ENCODE measurements at places on chromosomes 13 and 19.

- no peak for DNase-seq
Measured at GRCh38 chr19:40091205-40092129, 724 bp upstream of the ZNF780A start.

DNA sequence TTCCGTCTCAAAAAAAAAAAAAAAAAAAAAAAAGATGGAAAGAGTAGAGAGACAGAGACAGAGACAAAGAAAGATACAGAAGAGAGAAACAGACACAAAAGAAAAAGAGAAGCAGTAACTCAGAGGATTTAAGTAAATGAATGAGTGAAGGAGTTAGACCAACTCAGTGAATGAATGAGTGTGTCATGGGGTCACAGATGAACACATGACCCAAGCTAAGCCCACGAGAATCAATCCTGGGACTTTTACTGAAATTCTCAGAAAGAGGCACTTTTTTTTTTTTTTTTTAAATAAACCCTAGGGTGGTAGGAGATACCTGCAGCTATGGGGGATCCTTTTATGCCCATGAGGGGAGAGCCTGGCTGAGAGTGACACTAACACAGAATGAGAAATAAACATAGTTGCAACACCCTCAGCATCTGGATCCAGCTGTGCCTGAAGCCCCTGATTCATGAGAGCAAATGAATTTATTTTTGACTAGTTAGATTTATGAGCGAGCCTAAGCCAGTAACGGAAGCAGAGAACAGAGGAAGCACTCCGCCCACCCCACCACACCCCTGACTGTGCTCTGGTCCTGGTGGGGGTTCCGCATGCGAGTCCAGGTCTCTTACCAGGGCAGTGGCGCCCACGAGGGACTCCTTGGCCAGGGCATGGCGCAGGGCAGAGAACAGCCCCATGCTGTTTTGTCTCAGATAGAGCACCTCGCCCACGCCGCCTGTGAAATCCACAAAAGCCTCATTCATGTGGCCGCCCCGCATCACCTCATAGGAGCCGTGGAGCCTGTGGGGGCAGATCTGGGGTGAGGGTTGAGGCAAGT lies 4.6 kb downstream of the CAPN12 start:
- DNase-seq: no peak

GRCh38 chr13:113981194-113981605 lies 7.3 kb upstream of the C13orf46 start:
- DNase-seq: no peak

- DNase-seq: no peak
Measured at GRCh38 chr19:4587527-4587926, 28.0 kb upstream of the SEMA6B start.

DNA sequence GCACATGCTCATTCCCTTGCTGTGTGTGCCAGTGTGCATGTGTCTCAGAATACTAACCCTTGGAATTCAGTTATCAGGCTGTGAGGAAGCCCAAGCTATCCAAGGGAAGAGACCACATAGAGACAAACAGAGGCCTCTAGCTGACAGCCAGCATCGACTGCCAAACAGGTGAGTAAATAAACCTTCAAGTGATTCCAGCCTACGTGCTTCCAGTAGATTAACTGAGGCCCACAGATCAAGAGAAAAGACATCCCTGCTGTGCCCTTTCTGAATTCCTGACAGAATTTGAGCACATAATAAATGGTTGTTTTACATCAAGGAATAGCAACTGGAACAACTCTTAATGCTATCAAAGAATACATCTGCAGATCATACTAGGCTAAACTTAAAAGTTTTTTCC lies 17.5 kb downstream of the ZC3H13 start:
- no peak for DNase-seq

DNA sequence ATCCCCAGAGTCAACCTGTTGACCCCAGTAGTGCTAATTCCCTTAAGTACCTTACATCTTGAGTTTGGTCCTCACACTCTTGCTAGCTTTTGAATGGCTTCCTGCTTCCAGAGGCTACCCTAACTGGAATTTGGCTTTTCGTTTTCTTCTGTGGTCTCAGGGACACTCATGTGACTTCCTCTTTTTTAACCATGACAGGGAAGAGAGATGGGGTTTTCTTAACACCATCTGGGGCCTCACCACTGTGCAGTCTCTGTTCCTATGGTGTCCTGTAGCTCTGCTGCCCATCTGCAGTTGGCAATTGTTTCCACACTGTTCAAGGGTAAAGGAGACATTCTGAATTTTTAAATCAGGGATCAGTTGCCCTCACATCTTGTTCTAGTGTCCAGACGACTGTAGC lies 66.7 kb downstream of the SLC10A2 start:
- no peak for DNase-seq

GRCh38 chr19:4066682-4067395 lies at the start of gene ZBTB7A:
ZBTB7A (minus strand) TSS chr19:4066899; CDS start chr19:4055232, 11,667 bp downstream.
- DNase-seq: peak; percentile 80

GRCh38 chr13:111577956-111578605 lies 257.6 kb downstream of the TEX29 start:
- DNase-seq: no peak

GRCh38 chr13:60838581-60838980 lies 441.6 kb downstream of the TDRD3 start:
- no peak for DNase-seq

- DNase-seq: no peak
Measured at GRCh38 chr13:32947411-32948276, 68.6 kb upstream of the KL start.

- DNase-seq: no peak
Measured at GRCh38 chr19:5455367-5456129, at the start of gene ZNRF4. ZNRF4 (plus strand) TSS chr19:5455417; CDS start chr19:5455492, 75 bp downstream.

DNA sequence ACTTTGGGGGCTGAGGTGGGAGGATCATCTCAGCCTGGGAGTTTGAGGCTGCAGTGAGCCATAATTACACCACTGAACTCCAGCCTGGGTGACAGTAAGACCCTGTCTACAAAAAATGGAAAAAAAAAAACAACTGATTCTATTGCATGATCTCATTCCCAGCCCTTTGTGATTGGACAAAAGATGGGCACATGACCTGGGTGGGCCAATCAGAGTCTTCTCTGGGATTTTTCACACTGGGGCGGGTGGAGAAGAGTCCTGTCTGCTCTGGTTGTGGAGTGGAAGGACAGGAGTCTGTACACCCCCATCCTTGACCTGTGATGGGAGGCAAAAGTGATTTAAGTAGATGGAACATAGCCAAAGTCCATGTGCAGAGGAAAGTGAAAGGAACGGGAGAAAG lies 170.5 kb downstream of the UQCRFS1 start:
- no peak for DNase-seq

DNA sequence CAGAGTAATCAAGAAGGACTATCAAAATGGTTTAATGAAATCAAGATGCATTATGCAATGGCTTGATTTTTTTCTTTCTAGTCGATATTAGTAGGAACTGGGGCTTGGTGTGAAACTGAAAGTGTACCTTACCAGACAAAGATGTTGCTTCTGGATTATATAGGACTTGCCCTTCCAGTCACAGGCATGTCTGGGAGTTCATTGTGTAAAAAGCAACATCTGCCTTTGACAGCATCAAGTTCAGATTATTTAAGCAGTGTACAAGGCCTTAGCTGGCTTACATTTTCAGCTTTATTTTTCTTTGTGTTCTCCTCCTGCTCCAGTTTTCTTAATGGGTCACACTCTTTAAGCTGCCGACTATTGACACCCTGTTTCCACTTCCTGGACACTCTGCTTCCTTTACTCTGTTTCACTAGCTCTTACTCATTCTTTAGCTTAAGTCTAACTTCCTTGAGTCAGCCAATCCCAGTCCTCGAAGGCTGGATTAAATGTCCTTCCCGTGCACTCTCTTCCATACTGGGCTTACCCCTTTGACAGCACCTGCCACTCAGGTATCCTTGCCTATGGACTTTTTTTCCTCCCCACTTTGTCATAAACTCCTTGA lies 29.4 kb upstream of the OLFM4 start:
- no peak for DNase-seq

GRCh38 chr19:54470276-54470887 lies 2.7 kb downstream of the CDC42EP5 start:
- no peak for DNase-seq

DNA sequence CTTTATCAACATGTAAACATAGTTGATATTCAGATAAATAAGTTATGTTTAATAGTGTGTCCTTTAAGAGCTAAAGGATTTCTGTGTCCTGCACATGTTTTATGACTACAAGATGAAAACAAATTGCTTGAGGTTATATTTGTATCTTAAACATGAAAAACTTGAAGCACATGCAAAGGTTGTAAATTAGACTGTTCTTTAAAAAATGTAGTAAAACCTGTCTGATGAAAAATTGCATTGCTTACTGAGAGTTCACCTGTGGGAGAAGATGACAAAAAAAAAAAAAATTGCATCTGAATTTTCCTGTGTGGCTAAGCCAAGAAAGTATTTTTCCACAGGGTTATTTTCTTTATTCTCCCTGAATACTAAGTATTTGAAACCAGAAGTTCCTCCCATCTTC lies 25.7 kb upstream of the LMO7 start:
- no peak for DNase-seq

GRCh38 chr19:11482384-11483050 lies 1.7 kb upstream of the ELAVL3 start:
- peak; percentile 89 for DNase-seq

DNA sequence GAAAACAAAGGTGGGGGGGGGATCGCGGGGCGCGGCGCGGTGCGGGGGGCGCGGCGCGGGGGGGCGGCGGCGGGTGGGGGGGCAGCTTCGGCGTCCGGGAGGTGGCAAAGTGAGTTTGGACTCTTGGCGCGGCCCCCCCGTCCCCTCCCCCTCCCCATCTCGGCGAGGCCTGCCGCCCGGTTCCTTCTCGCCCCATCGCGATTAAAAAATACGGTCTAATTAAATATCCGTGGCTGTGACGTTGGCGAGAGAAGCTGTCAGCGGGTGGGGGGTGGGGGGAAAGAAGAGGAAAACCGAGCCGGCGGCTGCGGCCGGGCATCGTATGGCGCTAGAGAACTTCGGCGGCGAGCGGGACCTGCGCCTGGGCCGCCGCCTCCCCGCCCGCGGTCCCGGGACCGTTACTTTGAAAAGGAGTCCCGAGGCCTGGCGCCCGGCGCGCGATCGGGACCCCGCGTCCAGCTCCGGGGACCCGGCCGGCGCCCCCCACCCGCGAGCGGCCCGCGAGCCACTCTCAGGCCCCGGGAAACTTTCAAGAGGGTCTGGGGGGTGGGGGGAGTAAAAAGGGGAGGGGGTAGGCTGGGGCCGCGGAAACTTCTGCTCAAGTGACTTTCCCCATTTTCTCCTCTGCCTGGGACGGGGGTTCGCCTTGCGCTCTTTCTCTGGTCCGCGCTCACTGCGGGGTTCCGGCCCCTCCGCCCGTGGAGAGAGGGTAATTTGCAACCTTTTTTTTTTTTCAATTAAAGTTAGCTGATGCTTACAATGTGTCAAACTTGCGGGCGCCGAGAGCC lies 146.3 kb upstream of the ZNF536 start:
- DNase-seq: no peak

DNA sequence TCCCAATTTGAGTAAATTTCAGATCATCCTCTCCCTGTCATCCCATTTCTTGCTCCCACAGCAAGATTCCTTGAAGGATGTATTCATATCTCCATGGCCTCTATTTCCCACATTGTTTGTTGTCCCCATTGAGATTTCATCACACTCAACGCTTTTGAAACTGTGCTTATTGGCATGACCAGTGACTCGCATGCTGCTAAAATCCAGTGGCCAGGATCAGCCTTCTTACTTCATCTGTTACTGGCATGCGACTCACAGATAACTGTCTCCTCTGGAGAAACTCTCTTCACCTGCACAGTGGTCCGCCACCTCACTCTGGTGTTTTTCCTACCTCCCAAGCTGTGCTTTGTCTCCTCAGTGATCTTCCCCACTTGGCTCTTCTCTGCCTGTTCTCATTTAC lies 95.8 kb downstream of the WASF3 start:
- DNase-seq: peak; percentile 61

DNA sequence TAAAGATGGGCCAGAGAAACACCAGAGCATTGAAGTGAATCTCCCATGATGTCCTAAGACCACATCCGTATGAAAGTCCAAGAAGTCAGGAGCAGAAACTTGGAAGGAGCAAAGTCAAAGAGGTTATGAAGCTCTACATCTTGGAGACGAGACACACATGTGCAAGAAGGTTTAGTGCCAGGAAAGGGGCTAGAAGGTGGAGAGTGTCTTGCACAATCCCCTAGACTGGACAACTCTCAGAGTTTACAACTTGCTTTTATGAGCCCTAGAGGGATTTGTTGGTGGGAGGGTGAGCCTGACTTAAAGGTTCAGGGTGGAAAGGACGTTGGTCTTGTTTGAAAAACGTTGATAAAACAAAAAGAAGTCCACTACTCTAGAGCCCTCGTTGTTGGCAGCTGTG lies 150.6 kb downstream of the GPC6 start:
- DNase-seq: no peak

DNA sequence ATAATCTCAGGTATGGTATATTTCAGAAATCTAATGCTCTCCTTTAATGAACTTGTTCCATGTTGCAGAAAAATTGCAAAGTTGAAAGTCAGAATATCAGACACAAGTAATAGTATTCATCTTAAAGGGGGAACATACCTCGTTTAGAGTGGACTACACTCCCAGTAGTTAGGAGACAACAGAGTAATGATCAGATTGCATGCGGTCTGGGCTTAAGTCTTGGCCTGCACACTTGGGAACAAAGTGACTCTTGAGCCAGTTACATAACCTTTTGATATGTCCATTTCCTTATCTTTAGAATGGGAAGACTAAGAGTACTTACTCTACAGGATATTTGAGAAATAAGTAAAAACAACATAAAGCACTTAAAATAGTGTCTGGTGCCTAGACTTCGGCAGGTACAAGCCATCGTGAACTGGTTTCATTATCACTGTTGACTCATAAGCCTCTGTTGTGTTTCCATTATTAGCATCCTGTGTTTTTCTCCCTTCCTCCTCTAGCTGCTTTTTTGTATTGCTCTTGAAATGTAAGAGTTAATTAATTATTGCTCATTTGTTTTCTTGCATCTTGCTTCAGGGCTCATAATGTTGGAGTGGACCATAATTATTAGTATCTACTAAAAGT lies 53.0 kb downstream of the DPY19L3 start:
- DNase-seq: peak; percentile 12

DNA sequence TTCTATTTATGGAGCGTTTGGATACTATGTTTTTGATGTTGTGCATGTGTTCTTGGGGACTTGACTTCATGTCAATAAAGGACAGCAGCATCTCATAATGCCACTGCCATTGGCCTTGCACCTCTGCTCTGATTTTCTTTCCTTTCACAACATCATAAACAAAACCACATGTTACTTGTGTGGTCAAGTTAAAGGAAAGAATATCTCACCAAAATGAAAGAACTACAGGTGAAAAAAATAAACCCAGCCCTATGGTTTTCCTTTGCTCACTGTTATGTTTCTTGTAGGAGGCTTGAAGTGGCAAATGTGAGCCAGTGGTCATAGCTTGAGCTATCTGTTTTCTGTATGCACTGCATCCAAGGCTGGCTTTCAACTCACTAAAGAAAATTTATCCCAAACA lies 240.4 kb downstream of the KCNRG start:
- DNase-seq: no peak

GRCh38 chr19:10112895-10113591 lies 1.6 kb downstream of the P2RY11 start:
- DNase-seq: peak; percentile 49

GRCh38 chr13:112917737-112918136 lies 51.3 kb upstream of the MCF2L start:
- DNase-seq: no peak

Measured in cardiac fibroblast (primary cell).